ENCODE measurements at places on chromosomes 16 and 17. TPM values are rescaled to one million over a fixed set of nuclear protein-coding genes. Genes with fewer than 3 reads are reported as not detected.

- DNase-seq = peak; percentile 41
Measured at GRCh38 chr17:73693071-73693470, 48.8 kb upstream of the SDK2 start.

- no peak for DNase-seq
Measured at GRCh38 chr17:49993423-49994060, 1.5 kb downstream of the DLX3 start.

- no peak for DNase-seq
Measured at GRCh38 chr17:61766520-61766919, 96.8 kb downstream of the BRIP1 start.

DNA sequence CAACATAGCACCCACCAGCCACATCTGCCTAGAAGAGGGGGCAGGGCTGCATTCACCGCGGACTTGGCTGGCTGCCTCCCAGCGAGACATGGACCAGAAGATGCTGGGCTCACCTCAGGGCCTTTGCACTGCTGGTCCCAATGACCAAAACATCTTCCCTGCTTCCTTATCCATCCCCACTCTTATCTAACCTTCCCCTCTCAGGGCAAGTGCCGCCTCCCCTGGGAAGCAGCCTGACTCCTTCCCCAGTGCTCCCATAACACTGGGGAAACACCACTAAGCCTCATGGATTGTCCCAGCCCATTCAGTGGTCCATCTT lies 5.7 kb downstream of the TMC6 start:
- DNase-seq = no peak

- DNase-seq = no peak
Measured at GRCh38 chr17:4005296-4006164, 41.3 kb upstream of the ATP2A3 start.

DNA sequence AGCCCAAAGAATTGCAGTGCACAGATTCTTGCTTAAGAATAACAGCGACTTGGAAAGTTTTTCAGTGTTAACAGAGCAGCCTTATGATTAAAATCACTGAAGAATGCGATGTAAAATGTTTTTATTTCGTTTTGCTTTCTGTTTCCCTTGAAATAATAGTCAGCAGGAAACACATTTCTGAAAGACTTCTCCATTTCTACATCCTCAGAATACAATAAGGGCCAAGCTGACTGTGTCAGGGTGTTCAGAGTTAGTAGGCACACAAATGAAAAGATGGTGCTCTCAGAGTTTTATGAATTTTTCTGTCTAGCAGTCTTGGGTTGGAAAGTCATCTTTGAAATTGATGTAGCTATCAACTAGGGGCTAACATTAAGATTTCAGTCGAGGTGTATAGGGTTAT lies 582.9 kb upstream of the RBFOX1 start:
- no peak for DNase-seq

The ACSM2A gene
- not detected for total RNA-seq

DNA sequence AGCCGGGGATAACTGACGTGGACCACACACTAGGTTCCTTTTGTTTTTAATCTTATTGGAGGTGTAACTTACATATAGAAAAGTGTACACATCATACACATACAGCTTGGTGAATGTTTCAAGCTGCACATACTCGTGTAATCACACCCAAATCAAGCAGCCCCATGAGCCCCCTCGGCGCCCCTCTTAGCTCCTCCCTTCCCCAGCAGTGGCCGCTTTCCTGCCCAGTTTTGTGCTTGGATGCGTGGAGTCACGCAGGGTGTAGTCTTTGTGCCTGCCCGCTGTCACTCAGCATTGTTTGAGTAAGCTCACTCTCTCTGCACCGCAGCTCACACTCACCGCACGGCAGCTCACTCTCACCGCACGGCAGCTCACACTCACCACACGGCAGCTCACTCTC lies 151.7 kb upstream of the CHMP6 start:
- DNase-seq = no peak

The KRTAP4-3 gene
- not detected for total RNA-seq

The NLK gene
- 49.9 TPM for total RNA-seq

GRCh38 chr17:80750263-80750662 lies 205.6 kb downstream of the RPTOR start:
- no peak for DNase-seq

GRCh38 chr17:57636985-57637665 lies 108.0 kb downstream of the CCDC182 start:
- DNase-seq = no peak

The KRTAP2-1 gene
- total RNA-seq = not detected

GRCh38 chr17:39376434-39376833 lies 25.0 kb downstream of the FBXL20 start:
- DNase-seq = no peak

The RNF112 gene
- 2.2 TPM for total RNA-seq

GRCh38 chr16:4695473-4696171 lies 2.3 kb downstream of the NUDT16L1 start:
- DNase-seq = no peak

The GP1BA gene
- not detected for total RNA-seq

- no peak for DNase-seq
Measured at GRCh38 chr16:74679983-74680382, 13.3 kb upstream of the RFWD3 start.

DNA sequence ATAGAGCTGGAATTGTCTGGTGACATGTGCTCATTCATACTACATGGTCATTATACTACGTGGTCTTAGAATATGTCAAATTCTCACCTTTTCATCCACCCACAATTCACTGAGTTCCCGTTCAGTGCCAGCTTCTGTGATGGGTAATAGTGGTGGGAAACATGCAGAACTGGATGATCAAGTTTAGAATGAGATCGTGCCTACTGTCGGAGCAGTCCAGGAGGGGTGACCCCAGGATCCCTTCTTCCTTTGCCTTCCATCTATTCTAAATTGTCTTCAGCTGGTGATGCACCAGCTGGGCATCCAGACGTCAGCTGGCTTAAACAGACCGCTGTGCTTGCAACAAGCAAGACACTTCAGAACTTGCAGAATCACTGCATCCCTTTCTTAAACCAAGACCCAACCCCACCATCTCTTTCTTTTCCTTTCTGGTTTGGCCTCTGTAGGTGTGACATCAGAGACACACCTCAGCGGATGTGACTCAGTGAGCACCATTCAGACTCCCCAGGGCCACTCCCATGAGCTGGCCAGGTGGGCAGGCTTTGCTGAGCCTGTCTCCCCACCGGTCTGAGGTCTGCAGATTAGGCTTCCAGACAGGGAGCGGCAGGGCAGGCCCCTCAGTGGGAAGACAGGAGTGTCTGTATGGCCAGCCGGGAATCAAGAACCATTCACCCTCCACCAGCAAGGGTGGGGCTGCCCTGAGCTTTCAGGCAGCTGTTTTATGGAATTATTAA lies 18.1 kb downstream of the C17orf100 start:
- DNase-seq = no peak

The ARL4D gene
- 8.4 TPM for total RNA-seq

DNA sequence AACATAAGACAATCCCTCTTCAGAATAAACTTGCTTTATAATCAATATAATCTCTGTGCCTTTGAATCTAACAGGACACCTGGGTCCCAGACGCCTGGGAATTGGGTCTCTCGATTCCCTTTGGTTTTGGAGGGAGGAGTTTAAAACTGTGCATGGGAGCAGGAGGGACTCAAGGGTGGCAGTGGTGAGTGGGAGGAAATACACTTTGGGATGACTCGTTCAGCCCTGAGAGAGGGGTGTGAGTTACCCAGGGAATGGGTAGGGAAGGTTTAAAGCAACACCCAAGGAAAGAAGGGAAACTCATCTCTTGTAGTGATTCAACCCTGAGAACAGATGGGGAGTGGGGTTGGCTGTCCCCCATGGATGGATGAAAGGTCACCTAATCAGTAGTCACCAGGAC lies 1.6 kb downstream of the RANGRF start:
- DNase-seq = no peak

DNA sequence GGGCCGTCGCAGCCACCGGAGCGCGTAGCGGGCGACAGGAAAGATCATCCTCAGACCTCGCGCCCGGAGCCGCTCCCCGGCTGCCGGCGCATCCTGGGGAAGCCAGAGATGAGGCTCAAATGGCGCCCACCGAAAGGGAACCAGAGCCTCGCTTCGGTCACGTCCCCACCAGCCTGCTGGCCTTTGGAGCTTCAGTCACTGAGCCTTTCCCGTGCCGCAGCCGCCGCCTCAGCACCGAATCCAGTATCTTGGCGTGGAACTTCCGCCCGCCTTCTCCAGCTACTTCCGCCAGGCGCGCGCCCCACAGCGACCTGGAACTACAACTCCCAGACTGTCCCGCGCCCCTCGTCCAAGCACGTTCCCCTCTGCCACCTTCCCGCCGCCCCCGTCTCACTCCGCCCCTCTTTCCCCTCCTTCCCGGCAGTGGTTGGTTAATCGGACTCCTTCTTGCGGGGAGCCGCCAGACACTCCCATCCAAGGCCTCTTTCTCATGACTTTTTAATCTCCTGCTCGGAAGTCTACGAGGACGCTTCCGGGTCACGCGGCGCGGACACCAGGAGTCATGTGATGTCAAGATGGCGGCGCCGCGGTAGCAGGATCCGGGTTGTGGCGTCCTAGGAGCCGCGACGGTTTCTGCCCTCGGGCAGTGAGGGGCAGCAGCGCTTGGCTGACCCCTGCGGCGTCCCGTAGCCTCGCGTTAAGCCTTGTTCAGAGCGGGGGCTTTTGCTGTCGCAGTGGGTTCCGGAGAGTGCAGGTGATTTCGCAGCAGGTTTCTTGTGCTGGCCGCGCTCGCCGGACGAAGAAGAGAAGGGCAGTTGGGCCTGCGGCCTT lies at the start of the genes SMCR8 and TOP3A:
TSS of gene SMCR8 (plus strand) at position 563 of the 831 bp plus-strand sequence. CDS start 497 bp downstream, outside the sequence.
TSS of gene TOP3A (minus strand) at position 264 of the 831 bp plus-strand sequence. CDS start at position 48, 216 bp downstream.
- DNase-seq = peak; percentile 85

The CCDC154 gene
- total RNA-seq = 1.3 TPM

- peak; percentile 90 for DNase-seq
Measured at GRCh38 chr17:1724351-1724868, at the start of gene WDR81. TSS of gene WDR81 (plus strand) at chr17:1724704. CDS start at chr17:1724960, 256 bp downstream.

- no peak for DNase-seq
Measured at GRCh38 chr17:72749119-72749572, 343.3 kb downstream of the SLC39A11 start.

GRCh38 chr16:85138825-85139627 lies 26.8 kb upstream of the CIBAR2 start:
- DNase-seq = no peak

GRCh38 chr16:50839356-50839755 lies 97.5 kb downstream of the CYLD start:
- DNase-seq = peak; percentile 1

The CRAMP1 gene
- 23.2 TPM for total RNA-seq

GRCh38 chr16:49150341-49150740 lies 131.3 kb downstream of the CBLN1 start:
- DNase-seq = no peak

The CDH13 gene
- 2.6 TPM for total RNA-seq

The FOXN1 gene
- total RNA-seq = not detected

GRCh38 chr17:42133461-42134041 lies 10.9 kb downstream of the HSPB9 start:
- DNase-seq = no peak

DNA sequence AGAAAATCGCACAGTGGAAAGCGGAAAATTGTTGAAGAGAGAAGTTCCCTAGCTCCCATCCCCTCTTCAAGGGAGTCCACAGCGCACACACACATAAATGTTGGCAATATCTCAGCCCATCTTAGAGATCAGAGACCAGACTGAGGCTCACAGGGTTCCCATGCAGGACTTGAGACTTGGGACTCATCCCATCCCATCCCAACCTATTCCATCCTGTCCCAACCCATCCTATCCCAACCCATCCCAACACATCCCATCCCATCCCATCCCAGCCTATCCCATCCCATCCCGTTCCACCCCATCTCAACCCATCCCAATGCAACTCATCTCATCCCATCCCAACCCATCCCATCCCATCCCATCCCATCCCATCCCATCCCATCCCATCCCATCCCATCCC lies 29.6 kb downstream of the GSG1L start:
- no peak for DNase-seq

- DNase-seq = no peak
Measured at GRCh38 chr16:15607700-15608396, 35.1 kb downstream of the MARF1 start.

The CWC25 gene
- total RNA-seq = 13.1 TPM

DNA sequence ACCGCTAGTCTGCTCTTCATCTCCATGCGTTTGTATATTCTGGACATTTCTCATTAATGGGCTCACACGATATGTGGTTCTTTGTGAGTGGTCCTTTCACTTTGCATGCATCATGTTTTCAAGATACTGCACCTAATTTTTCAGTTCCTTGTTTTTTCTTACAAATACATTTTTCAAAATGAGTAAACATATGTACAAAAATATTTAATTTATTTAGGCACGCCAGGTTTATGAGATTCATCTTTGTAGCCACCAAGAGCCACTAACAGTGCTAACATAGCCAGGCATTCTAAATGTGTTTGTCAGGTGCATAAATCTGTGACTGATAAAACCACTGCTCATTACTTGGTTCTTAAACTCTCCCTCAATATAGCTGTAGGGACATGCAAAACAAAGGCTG lies 375.3 kb downstream of the WWOX start:
- DNase-seq = no peak

The KRTAP16-1 gene
- total RNA-seq = not detected

- no peak for DNase-seq
Measured at GRCh38 chr16:29978081-29978480, 4.4 kb downstream of the TAOK2 start.

DNA sequence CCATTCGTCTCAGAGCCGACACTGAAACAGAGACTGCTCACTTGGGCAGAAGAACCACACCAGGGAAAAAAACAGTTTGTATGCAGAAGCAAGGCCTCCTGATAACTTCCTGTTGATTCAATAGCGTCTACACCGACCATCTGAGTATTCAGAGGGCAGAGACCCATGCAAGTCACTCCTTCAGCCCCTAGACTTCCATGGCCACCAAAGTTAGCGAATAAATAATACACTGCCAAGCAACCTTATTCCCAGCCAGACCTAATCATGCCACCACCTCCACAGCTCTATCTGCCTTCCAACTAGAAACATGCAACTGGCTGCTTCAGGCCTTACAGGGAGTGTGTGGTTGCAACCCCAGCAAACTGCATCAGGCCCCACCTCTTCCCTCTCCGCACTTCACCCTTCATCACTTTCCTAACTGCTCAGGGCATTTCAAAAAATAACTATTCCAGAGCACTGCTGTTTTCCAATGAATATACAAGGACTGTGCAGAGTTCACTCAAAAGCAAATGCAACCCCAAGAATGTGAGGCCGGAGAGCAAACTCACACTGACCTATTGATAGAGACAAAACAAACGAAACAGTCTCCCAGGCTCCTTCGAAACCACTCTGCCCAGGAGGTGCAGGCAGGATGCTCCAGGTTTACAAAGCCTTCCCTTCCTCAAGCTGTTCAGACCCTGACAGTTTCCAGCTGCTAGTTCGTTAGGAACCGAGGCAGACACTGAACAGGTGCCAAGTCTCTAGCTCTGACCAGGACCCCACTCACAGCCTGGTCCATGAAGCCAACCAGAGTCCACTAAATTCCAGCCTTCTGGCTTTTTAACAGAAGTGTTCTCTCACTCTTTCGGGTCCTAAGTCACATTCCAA lies 3.6 kb downstream of the USP7 start:
- no peak for DNase-seq

DNA sequence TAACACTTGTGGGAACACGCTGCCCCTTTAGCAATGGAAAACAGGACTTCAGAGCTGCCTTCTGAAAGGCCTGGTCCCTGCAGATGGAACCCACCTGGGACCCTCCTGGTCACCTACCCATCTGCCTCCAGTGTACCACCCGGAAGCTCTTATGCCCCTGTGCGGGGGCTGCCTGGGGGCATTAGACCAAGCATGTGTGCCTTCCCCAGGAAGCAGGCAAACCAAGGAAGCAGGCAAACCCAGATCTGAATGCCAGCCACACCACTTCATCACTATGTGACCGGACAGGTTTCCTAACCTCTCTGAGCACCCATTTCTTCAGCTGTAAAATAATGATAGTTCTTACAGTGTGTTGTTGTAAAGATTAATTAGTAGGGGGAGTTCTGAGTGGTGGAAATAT lies 20.8 kb upstream of the LRRC37A3 start:
- DNase-seq = no peak

GRCh38 chr16:11563493-11564040 lies 23.2 kb downstream of the LITAF start:
- no peak for DNase-seq
